Skeletal muscle tissue (tissue), 5 donors: ENCODE measurements at places on chromosomes 6 and 20. TPM values are rescaled to one million over a fixed set of nuclear protein-coding genes. Genes with fewer than 3 reads are reported as not detected.

KCNG1 gene
- total RNA-seq: 0.52 TPM

ERMARD gene
- 16.2 TPM for total RNA-seq

MAK gene
- not detected for total RNA-seq

PHIP gene
- total RNA-seq: 22.4 TPM

ADAM33 gene
- total RNA-seq: 30.8 TPM

LINC00237 gene
- total RNA-seq: 0.52 TPM

NKAIN2 gene
- total RNA-seq: 3.1 TPM

TBX18 gene
- total RNA-seq: 22.4 TPM

KCNK15 gene
- total RNA-seq: under 0.01 TPM

B4GALT5 gene
- total RNA-seq: 14.6 TPM

TSPO2 gene
- 1.0 TPM for total RNA-seq

RSPH9 gene
- 0.52 TPM for total RNA-seq

CBLN4 gene
- 0.52 TPM for total RNA-seq

SYCP2L gene
- 1.6 TPM for total RNA-seq
